Activated CD8-positive, alpha-beta memory T cell treated with anti-CD3 and anti-CD28 coated beads, Interleukin-2, amount 10 ng/mL, durations not matched to agents 7 days and 5 days (primary cell): ENCODE measurements at places on chromosomes 5 and 9. TPM values are rescaled to one million over a fixed set of nuclear protein-coding genes. Genes with fewer than 3 reads are reported as not detected.

Gene KIF4B
- total RNA-seq = 0.09 TPM

Gene FOXI1
- total RNA-seq = not detected

Gene DNAJC18
- total RNA-seq = 25.7 TPM

Gene HAVCR2
- 108 TPM for total RNA-seq

Gene CDX1
- not detected for total RNA-seq

GRCh38 chr5:78647351-78647818, 1.2 kb downstream of the LHFPL2 start:
- DNase-seq = no peak

DNA sequence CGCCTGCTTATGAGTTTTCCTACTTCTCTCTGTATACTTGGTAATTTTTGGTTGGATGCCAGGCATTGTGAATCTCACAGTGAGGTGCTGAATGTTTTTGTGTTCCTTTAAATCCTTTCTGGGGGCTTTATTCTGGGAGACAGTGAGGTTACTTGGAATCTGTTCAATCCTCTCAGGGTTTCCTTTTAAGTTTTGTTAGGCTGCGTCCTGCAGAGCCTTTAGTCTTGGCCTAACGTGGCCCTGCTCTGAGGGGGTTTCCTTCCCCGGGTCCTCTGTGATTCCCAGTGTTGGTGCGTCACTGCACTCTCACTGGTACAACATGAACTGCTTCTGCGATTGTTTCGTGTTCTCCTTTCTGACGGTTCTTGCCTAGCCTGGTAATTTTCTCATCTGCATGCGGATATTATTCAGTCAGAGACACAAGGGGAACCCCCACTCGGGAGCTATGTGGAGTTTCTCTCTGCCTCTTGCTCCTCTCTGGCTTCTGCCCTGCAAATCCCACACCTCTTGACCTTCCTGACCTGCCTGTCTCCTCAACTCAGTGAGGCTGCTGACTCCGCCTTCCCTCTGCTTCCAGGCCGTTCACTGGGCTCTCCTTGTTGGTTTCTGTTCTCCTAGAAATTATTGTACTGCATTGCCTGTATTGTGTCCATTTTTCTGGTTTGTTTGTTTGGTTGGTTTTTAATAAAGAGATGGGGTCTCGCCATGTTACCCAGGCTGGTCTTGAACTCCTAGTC, 128.1 kb downstream of the DAB2IP start:
- DNase-seq = no peak

GRCh38 chr9:132181796-132182313, 20.0 kb downstream of the NTNG2 start:
- no peak for DNase-seq

GRCh38 chr5:143218517-143219170, 184.8 kb downstream of the NR3C1 start:
- DNase-seq = no peak

GRCh38 chr5:22590677-22591268, 262.4 kb downstream of the CDH12 start:
- no peak for DNase-seq

DNA sequence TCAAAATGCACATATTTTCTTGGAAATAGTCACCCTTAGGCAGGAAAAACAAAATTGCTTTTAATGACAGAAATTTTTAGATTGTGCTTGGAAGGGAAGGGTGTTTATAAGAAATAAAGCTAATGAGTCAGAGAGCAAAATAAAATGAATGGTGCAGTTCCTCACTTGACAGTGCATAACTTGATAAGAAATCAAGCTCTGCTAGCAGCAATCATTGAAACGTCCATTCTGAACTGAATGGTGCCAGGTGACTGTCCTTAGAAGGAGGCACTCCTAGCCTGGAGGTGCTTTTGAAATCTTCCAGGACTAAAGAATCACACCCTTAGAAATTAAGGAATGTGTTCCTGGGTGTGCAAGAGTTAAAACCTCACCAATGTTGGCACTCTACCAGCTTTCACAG, 202.5 kb downstream of the EFNA5 start:
- no peak for DNase-seq

- DNase-seq = no peak
Observed at GRCh38 chr9:636931-637591, 204.4 kb upstream of the DMRT1 start.

GRCh38 chr9:3251309-3251708, 274.5 kb downstream of the RFX3 start:
- no peak for DNase-seq

DNA sequence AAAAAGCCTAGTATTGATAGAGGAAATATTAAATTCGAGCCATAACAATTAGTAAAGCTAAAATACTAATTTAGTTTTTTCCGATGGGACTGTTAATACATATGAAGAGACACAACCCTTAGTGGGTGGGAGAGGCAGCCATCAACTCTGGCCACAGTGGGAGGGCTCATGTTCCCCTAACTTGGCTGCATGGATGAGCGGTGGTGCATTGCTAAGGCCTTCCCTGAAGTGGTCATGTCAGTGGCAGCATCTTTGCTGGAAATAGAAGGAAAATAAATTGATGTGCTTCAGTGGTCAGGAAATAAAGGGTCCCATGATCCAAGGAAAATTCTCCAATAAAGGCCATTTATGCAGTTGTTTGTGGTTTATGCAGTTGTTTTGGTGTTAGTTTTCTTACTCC, 33.9 kb upstream of the F2RL2 start:
- DNase-seq = no peak

DNA sequence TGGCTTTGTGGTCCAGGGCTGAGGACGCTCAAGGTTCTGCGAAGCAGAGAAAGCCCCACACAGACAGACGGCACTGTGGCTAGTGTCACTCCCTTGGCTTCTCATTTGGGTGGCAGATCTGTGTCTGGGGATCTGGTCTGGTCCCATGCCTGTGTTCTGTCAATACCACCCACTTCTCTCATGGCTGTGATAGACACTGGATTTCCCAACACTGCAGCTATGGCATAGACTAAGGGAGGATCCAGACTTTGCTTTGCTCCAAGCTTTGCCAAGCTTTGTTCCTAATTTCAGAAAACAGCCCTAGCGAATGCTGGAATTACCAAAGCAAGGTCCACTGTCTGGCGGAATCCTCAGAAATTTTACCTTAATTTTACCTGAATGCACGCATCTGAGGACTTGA, 62.1 kb downstream of the GADD45G start:
- no peak for DNase-seq

- DNase-seq = no peak
Observed at GRCh38 chr9:122900791-122901190, 4.4 kb downstream of the RC3H2 start.
